Astrocyte of the hippocampus (primary cell): ENCODE measurements at places on chromosomes 3 and 15.
A peak's percentile ranks its signal among the peaks of the same experiment; 100 is the strongest.

- DNase-seq, result no peak
These were observed 44.6 kb downstream of the GLDN start for GRCh38 chr15:51386029-51386428.

GRCh38 chr3:87182023-87182422 lies 45.1 kb upstream of the CHMP2B start:
- no peak for DNase-seq

- no peak for DNase-seq
These were observed 21.0 kb upstream of the ATP2B2 start for GRCh38 chr3:10526366-10526765.

DNA sequence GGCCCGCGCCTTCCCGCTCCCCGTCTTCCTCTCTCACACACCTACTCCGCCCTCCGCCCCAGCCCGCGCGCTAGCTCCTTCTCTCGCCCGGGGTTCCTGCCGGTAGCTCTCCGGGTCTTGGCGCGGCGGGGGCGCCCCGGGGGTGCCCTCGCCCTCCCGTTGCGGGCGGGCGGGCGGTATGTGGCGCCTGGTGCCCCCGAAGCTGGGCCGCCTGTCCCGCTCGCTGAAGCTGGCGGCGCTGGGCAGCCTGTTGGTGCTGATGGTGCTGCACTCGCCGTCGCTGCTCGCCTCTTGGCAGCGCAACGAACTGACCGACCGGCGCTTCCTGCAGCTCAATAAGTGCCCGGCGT lies 507 bp downstream of the DIPK2A start:
- peak; percentile 90 for DNase-seq

DNA sequence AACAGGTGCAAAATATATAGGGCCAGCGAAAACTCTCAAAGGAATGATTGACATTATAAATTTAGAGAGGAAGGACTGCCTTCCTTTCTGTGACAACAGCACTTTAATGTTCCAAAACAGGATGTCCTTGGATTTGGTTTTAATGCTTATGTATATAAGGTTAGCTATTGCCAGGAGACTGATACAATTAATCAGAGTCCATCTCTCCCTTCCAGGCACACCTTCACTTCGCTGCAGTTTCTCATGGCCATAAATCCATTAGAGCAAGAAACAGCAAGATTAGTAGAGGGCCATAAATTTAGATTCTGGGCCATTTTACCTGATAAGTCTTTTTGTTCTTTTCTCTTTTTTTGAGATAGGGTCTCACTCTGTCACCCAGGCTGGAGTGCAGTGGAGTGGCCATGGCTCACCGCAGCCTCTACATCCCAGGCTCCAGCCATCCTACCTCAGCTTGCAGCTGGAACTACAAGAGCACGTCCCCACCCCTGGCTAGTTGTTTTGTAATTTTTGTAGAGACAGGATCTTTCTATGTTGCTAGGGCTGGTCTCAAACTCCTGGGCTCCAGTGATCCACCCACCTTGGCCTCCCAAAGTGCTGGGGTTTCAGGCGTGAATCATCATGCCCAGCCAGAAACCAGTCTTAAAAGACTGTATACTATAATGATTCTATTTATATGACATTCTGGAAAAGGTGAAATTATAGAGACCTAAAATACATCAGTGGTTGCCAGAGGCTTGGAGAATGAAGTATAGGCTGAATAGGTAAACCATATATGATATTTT lies 15.7 kb upstream of the TFRC start:
- no peak for DNase-seq

DNA sequence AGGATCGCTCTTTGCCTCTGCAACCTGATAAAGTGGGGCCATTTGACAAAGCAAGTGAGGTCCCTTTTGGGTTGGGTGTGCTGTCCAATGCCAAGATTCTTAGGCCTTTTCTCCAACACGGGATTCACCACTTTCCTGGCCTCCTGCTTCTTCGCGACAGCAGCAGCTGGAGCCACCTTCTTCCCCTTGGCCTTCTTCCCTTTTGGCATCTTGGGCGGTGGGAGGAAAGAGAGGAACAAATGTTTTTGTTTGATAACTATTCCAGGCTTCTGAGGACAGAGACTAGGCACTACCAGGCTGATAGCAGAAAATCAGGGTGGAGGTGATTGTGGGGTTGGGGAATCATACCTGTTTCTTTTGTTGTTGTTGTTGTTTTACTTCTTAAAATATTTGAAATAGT lies 30.0 kb upstream of the FAM81A start:
- DNase-seq, result no peak

DNA sequence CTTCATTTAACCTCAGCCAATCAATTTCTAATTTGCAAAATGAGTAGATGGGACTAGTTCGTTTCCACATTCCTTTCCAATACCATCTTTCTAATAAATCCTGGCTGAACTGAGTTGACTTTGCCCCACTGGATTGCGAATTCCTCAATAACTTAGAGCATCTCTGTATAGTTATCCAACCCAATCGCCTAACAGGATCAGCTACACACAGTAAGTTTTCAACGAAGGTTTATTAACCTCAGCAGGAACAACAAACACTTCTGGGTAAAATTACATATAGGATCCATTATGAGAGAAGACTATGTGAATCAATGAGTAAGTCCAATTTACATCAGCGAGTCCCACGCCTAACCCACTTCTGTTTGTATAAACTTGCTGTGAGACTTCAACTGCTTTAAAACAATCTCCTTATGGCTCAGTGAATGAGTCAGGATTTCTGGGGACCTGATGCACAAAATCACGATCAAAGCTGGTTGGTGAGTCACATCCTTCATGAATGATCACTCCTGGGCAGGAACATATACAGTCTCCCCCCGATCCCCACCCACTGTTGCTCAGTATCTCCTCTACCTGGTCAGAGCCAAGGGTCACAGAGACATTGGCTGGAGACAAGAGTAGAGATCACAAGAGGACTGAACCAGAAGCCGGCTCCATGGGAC lies 142.8 kb downstream of the EDEM1 start:
- peak; percentile 64 for DNase-seq
